ENCODE measurements at places on chromosomes 7 and 10.

GRCh38 chr7:69625798-69626197 lies 27.5 kb downstream of the AUTS2 start:
- no peak for DNase-seq

DNA sequence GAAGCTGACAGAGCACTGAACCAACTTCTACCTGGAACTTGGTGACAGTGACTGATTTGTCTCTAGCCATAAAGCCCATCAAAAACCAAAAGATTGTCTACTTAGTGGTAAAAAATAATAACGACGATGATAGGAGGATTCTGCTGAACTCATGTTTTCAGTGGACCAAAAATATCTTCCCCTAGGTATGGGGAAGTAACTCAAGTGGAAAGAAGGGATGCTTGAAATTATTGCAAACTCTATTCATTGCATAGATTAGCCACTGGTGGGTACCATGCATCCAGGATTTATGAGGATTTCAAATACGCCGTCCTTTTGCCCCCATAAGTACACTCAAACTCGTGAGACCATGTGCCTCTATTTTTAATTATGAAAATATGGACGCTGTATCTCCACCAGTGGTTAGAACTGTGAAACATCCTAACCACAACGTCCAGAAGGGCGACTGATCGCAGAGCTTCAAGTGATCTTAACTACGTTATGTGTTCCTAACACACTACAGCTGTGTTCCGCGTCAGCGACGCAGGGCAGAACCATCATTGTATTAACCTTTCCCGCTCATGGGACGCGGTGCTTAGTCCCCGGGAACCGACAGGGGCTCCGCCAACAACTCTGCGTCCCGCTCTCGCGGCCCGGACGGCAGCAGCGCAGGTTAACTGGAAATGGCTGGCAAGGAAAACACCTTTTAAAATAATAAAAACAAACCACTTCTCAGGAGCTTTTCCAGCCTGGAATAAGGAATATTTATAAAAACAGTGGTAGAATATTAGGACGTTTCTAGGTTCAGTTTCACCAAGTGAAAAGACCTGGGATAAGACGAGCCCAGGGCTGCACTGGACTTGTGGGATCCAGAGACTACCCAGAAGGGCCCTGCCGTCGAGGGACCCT lies 776 bp downstream of the PEX1 start:
- DNase-seq: peak; percentile 57

GRCh38 chr7:96188174-96188581 lies 133.7 kb downstream of the SLC25A13 start:
- DNase-seq: no peak

DNA sequence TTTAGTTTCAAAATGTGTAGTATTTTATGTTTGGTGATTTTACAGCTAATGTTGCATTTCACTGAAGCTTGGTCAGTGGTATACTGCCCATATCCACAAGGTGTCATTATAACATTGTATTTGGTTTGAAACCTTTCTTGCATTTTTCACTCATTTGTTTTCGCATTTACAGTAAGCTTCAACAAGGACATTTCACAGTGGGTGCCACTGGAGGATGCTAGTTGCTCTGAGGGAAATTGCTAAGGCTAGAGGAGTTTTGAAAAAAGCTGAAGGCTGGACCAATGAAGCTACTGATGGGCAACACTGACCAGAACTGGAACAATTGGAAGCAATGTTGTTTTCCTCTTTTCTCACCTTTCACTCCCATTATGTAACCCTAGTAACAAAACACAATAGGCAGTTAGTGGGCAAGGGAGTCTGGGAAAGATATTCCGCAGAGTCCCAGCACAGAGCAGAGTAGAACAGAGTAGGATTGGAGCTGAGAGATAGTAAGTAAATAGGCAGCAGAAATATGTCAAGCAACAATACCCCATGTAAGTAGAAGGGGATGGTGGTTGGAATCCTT lies 23.6 kb upstream of the SRI start:
- DNase-seq: no peak

DNA sequence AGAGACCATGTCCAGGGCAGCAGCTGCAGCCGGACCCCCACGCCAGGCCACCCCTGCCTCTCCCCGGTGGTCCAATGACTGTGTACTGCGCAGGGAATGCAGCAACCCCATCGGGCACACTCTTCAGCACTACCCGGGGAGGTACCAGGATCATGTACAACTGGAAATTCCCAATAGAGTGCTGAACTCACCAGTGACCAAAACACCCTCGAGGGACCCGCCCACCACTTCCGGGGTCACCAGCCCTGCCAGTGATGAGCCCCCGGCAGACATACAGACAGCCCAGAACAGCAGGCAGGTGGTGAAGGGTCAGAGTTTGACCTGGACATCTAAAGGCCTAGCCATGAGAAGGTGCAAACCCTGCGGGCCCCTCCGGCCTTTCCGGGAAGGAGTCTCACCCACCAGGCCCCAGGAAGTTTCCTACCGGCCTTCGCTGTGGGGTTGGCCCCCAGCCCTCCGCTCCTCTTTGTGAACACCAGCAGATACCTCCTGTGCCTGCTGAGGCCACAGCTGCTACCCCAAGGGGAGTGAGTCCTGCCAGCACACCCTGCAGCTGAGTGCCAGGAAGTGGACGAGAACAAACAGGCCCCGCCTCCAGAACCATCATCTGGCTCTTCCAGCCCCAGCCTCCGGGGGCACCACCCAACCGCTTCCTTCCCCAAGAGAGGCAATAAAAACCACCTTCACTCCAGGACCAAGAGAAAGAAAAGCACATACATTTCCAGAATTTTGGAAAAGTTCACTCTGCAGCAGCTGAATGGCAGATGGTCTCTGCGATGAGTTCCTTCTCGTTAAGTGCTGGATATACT lies 5.0 kb upstream of the ANKRD61 start:
- DNase-seq: no peak

DNA sequence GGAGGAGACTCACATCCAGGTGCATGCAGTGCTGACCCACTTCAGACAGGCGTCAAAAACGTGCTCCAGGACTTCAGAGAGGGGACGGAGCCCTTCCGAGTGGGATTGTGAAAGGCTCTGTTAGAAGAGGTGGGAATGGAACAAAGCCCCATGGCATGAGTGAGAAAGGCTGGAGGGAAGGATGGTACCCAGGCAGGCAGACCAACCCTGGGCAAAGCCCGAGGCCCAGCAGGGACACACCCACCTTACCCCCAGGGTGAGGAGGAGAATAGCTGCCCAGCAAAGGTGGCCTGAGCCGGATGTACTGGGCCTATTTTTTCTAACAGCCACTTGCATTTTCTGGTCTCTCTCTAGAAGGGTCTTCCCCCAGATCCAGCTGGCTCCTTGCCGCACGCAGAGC lies 14.8 kb downstream of the CHAT start:
- DNase-seq: peak; percentile 32

DNA sequence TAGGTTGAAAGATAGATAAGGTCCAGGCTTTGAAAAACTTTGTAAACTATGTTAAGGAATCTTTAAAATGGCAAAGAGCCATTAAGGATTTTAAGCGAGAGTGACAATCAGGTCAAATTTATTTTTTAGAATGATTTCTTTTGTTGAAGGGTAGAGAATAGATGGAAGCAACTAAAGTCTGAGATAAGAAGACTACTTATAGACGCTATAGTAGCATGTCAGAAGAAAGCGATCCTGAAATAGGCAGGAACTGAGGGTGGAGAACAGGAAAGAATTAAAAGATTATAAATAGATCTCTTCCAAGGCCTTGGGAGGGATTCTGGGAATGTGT lies 13.0 kb upstream of the TSPAN13 start:
- DNase-seq: no peak

GRCh38 chr10:30825022-30825421 lies 195.5 kb upstream of the LYZL2 start:
- DNase-seq: no peak

GRCh38 chr7:127290116-127290655 lies 37.4 kb upstream of the GRM8 start:
- no peak for DNase-seq

DNA sequence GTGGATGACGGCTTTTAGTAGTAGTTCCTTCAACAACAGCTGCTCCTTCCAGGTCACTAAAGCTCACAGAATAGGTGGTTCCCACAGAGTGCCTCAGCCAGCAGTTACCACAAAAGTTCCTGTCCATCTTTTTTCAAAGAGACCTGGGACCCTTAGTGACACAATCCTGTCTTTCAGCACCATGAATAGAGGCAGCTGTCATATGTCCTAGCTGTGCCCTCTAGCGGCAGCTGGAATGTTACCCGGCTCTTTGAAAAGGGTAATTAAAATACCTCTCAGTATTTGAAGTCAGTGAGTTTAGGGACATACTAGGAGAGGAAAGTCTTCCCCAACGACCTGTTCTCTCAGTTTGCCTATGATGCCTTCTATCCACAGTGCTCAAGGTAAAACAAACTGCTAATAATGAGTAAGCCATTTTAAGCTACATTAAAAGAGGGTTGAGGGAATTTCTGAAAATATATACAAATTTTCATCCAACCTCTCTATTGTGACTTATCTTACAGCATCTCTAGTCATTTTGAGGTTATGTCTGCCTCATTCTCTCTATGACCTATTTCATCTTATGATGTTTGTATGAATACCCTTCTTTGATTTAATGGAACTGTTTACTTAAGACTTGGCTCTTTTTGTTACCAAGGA lies 290.8 kb downstream of the NXPH1 start:
- DNase-seq: no peak

DNA sequence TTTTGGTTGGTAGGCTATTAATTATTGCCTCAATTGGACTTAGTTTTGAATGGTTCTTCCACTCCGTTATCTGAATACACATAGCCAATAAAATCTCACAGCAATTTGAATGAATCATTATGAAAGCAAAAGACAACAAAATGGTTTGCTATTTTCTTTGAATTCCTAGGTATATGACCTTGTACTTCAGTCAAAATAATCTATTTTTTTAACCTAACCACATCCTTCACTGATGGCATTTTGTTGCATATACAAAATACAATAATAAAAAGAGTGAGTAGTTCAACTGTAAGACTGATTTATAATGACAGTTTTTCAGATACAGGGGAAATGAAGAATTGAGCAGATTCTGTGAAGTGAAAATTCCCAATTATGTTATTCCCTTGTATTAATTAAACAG lies 433.1 kb downstream of the HTR7 start:
- no peak for DNase-seq

DNA sequence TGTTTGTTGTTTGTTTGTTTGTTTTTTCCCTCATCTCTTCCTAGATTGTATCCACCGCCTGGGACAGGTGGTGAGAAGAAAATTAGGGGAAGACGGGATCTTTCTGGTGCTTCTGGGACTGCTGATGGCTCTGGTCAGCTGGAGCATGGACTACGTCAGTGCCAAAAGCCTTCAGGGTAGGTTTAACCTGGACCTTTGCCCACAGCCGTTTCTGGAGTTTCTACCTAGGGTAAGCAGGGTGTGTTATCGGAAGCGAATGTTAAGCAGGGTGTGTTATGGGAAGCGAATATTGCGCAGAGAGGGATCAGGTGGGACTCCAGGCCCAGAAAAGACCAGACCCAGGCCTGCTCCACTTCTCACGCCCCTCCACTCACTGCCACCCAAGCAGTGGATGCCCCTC lies 4.7 kb downstream of the CLCN1 start:
- no peak for DNase-seq

DNA sequence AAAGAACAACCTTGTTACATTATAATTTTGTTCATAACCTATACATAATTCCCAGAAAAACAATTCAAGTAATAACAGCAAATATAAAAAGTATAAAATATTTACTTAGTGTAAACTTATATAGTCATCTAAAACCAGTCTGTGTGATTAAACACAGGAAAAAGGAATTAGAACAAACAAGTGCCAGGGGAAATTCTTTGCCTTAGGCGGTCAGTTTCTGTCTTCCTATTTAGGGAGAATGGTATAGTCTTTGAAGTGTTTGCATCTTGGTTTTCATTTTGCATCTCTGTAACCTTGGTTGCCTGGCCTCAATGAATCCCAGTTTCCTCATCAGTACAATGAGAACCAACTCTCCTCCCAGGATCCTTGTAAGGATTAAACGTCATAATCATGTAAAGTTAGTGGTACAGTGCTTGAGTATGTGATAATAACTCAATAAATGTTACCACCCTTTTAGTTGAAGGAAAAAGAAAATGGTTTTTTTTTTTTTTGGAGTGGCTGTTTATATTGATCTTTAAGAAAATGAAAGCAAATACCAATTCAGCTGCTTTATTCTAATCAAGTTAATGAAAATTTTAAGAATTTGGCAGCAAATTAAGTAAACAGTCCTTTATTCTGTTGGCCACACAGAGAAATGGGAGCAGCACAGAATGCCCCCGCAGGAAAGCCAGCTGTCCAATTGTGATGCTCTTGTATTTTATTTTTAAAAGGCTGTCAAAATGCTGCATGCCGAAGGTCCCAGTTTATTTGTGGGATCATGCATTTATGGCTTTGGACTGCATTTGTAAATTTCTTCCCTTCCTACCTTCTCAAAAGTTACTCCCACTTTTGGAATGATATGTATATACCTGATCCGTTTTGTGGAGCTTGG lies 61.8 kb downstream of the SHH start:
- DNase-seq: no peak

- no peak for DNase-seq
Measured at GRCh38 chr7:6274743-6275142, 2.3 kb upstream of the CYTH3 start.

GRCh38 chr10:106450966-106451365 lies 713.5 kb downstream of the SORCS1 start:
- no peak for DNase-seq

GRCh38 chr7:1049006-1049741 lies 4.8 kb downstream of the GPR146 start:
- DNase-seq: no peak

DNA sequence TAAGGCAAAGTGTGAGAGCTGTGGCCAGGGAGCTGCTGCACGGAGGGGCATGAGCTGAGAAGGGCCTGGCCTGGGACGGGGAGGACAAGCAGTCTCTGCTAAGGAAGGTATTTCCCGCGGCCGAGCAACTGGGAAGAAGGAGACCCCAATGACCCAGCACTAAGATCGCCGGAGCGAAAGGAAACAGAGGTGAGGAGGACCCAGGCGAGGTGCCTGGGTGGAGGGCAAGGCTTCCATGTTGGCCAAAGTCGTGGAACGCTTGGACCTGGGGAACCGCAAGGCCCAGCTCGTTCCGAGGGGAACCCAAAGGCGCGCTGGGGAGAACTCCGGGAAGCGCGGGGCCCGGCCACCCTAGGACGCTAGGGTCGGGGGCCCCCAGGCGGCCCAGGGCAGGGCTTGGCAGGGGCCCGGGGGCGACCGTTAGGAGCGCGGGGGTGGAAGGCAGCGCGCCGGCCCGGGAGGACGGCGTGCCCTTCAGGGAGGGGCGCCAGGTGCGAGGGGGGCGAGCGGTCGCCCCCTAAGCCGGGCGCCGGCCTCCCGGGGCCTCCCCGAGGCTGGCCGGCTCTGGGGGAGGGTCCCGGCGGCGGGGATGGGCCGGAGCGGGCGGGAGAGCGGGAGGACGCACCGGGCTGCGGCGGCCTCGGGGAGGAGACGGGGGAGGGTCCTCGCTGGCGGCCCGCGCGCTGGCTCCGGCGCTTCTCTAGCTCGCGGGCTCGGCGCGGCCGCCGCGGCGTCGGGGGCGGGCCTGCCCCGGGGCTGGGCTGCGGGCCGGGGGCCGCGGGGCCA lies 545 bp downstream of the GIGYF1 start:
- no peak for DNase-seq

- no peak for DNase-seq
Measured at GRCh38 chr10:117790179-117790578, 247.6 kb downstream of the EMX2 start.
